NCI-H1417 treated with DMSO at 0.1 percent for 48 hours (cell line): ENCODE measurements at places on chromosomes 13 and 19.

DNA sequence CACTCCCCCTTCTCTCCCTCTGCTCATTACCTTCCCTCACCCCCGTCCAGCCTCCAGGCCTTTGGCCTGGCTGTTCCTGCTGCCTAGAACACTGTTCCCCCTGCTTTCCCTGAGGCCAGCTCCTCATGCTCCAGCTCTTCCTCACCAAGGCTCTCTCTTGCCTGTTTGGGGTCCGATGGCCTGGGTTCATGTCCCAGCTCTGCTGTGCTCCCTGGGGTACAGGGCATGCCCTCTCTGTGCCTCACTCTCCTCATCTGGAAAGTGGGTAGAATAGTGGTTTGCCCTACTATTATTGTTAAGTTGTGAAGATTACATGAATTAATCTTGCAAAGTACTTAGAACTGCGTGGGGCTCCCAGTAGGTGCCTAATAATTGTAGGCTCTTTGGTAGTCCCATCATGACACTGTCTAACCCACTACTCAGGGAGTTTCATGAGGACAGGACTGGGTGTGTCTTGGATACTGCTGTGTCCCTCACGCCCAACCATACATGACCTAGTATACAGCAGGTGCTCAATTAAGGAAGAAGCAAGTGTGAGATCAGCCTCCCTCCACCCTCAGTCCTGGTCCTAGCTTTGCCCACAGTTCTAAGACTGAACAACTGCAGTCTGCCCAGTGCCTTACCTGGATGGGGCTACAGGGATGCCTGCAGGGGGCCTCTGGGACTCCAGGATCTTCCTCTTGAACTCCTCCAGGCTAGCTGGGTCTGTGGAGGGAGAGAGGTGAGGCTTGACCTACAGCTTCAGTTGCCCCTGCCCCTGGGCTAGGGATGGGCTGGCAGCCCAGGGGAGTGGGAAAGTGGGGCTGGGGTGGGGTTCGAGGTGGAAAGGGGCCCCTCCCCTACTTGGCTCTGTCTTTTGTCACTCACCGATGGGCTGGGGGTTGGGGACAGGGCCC, 17.0 kb downstream of the PLVAP start:
- no peak for DNase-seq

GRCh38 chr13:99055281-99055680, 77.4 kb upstream of the DOCK9 start:
- DNase-seq = no peak

DNA sequence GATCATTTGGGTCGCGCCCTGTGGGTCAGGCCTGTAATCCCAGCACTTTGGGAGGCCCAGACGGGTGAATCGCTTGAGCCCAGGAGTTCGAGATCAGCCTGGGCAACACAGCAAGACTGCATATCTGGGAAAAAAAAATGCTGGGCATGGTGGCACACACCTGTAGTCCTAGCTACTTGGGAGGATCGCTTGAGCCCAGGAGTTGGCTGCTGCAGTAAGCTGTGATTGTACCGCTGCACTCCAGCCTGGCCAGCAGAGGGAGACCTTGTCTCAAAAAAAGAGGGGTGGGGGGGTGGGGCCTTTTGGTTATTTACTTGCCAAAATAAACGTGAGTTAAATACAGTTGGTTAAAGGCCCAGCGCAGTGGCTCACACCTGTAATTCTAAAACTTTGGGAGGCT, 9.8 kb upstream of the ZNF544 start:
- no peak for DNase-seq

DNA sequence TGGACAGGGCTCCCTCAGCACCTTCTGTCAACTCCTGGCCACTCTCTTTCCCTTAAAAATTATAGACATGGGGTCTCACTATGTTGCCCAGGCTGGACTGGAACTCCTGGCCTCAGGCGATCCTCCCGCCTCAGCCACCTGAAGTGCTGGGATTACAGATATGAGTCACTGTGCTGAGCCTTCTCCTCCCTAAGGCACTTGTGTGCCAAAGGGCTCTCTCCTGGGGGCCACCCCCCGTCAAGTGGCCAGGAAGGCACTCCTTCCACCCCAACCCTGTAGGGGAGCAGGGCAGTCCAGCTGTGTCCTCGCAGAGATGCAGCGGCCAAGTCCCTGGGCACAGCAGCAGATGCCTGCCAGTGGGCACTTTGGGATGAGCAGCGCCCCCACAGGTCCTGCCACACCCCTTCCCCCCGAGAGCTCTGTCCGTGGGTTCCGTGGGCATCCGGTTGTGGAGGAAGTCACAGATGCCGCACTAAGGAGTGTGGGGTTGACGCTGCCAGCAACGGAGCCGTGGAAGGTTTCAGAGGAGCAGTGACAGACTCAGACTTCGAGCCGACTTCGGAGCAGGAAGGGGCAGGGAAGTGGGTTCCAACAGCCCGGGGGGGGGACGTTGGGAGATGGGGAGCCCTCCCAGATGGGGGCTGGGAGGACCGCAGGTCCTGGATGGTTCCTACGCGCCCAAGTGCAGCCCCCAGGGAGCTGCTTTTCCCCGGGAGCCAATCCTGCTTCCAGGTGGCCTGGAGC, 3.3 kb upstream of the UQCR11 start:
- no peak for DNase-seq

- DNase-seq = peak; percentile 72
Measured at GRCh38 chr13:109494925-109495369, 291.4 kb downstream of the IRS2 start.
